ENCODE measurements at places on chromosomes 2 and 18.

DNA sequence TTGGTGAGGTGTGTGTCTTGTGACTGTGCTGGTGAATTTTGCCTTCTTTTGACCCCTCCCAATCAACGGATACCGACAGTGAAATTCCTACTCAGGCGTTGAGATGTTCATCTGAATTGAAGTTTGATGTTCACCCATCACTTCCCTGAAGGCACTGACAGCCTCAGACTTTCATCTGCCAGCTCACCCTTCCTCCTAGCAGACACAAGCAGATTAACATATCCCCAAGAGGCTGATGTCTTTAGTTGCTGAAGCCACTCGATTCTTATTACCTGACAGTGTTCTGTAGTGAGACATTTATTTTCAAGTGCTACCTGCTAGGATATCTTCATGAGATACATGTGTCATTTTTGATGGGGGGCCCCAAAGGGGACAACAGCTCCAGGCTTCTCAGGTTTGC is 1330.1 kb upstream of the PIK3C3 start:
- DNase-seq, result no peak

- DNase-seq, result no peak
These were observed 4.5 kb upstream of the TMBIM1 start for GRCh38 chr2:218296847-218297246.

- DNase-seq, result no peak
These were observed 76.4 kb upstream of the BCL11A start for GRCh38 chr2:60629801-60630385.

GRCh38 chr2:62141142-62141740 is 54.7 kb upstream of the B3GNT2 start:
- no peak for DNase-seq

DNA sequence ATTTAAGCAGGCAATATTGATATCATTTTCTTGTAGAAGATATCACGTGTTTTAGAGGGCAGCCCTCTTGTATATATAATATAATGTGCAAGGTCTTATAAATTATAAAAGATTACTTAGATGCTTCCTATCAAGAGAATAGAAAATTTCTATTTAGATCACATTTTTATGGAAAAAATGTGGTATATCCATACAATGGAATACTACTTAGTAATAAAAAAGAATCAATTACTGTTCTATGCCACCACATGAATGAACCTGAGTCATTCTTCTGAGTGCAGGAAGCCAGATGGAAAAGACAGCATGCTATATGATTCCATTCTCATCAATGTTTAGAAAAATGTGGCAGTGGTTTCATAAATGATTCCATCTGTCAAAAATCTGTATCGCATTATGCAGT is 23.6 kb downstream of the CYP27C1 start:
- DNase-seq, result no peak

DNA sequence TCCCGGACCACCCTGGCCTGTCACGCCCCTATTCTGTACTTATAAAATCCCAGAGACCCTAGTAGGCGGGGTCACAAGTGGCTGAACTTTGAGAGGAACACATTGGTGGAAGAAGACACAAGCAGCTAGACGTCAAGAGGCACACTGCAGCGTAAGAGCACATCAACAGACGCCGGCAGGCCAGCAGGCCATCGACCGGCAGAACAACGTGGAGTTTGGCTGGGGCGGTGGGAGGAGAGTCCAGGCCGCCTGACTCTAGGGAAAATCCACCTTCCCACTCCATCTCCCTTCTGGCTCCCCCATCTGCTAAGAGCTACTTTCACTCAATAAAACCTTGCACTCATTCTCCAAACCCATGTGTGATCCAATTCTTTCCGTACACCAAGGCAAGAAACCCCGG is 601.8 kb upstream of the CDH2 start:
- DNase-seq, result no peak

- no peak for DNase-seq
These were observed 247.0 kb downstream of the TFCP2L1 start for GRCh38 chr2:121038031-121038430.

GRCh38 chr2:181742922-181743722 is 62.8 kb upstream of the NEUROD1 start:
- DNase-seq, result no peak

GRCh38 chr2:24658531-24659202 is 134.5 kb downstream of the PTRHD1 start:
- no peak for DNase-seq

DNA sequence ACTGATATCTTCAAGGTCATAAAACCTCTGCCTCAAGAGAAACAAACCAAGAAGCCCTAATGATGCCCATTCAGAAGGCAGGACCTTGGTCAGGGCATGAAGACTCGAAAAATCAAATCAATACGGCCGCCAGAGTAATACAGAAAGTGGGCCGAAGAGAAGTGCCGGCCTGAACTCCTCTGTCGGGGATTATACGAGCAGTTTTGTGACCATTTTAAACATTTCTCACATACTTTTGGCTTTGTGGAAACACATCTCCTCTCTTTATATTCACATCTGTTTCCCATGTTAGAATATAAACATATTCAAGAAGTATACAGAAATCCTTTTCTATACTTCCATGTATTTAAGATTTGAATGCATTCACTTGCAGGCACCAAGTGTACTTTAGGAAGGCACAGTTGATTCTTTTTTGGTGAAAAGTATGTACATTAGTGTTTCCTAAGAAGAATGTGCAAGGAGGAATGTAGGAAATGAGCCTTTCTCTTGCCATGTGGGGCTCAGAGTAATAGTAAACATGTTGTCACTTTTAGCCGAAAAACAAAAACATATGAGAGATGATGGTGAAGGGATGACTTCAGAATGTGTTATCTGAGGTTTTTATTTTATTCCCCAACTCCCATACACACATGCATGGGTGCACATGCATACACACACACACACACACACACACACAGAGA is 707.9 kb upstream of the ID2 start:
- no peak for DNase-seq

GRCh38 chr2:190318514-190318913 is 1.1 kb downstream of the HIBCH start:
- DNase-seq, result no peak

DNA sequence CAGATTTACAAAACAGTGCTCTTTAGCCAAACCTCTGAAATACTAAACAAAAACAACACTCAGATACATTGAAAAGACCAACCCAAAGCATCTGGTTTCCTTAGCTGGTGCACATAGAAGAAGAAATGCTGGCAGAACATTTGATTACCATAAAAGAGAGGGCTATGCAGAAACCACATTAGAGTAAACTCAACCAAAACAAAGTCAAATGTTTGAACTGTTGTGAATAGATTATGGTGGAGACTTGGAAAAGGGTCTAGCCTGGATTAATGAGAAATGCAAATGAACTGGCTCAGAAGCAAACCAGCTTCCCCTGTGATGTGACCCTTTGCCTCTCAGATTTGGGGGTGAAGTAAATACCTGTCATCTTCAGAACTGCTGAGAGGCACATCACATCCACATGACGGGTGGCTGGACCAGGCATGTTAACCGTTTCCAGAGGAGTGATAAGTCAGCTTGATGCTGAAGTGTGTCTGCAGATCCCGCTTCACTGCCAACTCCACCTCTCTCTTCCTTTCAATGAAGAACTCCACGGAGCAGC is 153.0 kb downstream of the NRP2 start:
- no peak for DNase-seq

DNA sequence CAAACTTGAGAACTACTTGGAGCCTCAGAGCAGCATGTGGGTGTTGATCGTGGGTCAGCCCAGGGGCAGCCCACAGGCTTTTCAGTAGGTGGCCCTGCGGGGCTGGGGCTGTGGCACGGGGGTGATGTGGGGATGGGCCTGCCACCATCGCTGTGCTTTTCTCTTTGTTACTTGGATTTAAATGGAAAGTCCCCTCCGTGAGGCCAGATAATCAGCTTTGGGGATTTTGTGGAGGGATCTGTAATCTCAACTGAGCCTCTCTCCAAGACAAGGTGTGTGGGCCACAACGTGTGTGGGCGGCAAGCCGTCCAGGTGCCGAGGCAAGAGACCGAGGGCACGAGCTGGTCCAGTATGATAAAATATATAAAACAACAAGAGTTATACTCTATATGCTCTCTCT is 16.7 kb downstream of the COLEC11 start:
- DNase-seq, result no peak

DNA sequence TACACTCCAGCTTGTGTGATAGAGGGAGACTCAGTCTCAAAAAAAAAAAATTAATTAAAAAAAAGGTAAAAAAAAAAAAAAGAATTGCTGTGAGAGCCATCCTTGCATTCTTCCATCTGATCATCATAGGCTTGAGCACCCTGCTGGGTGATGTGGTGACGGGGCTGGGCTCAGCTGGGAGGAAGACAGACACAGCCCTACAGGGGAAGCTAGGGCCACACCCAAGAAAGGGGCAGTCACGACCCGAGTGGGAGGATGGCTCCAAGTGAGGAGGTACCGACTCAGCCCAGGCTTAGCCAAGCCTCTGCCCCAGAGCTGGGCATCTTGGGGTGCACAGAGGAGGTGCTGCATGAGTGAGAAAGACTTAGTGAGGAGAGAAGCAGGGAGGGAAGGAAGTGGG is 165.5 kb downstream of the SH3RF3 start:
- DNase-seq, result no peak

DNA sequence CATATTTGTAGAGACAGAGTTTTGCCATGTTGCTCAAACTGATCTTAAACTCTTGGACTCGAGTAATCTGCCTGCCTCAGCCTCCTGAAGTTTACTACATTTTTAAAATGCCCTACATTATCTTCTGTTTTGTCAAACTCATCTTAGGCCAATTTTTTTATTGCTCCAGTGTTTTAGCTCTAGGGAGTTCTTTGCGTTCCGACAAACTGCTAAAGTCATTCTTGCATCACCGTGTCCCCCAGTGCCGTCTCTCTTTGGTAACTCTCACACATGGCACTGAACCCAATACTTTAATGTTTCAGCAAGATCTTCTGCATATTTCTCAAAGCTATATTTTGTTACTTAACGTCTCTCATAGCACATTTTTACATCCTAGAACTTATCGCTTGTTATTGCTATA is 440.9 kb upstream of the NRXN1 start:
- DNase-seq, result no peak

DNA sequence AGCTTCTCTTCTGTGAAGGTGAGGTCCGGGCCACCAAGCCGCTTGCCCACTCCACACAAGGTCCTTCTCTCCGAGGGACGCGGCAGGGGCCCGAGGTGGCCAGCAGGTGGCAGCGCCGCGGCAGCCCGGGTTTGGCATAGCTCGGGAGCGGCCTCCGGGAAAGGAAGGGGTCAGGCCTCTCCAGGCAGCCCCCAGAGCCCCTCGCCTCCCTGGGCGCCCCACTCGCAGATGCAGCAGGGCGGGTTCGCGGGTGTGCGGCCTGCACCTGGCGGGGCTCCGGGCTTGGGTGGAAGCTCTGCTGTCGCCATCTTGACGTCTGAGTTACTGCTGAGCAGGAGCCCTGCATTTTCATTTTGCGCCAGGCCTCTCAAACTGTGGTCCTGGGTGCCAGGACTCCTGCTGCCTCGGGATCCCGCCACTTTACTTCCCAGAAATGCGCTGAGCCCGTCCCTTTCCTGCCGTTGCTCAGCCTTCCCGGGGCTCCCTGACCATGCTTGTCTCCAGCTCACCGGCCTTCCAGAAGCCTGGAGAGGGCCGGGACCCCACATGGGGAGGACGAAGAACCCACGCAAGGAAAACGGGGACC is 18.6 kb upstream of the NCL start:
- DNase-seq, result peak; percentile 73

DNA sequence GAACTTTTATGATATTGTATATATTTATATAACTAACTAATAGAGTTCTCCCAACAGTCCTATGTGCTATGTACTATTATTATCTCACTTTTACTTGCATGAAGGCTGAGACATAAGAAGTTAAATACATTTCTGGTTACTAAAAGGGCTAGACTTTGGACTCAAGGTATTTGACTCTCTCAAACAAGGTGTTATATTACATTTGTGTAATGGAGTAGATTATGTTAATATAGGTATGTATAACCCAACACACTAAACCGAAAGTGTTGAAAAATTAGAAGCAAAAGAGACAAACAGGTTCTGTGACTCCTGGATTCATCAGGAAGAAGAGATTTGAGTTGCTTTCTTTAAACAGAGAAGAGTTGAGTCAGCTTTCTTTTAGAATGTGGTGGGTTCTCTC is 733.6 kb upstream of the ZEB2 start:
- no peak for DNase-seq

- DNase-seq, result no peak
These were observed 34.7 kb upstream of the GPR17 start for GRCh38 chr2:127611076-127611925.

- DNase-seq, result no peak
These were observed 111.3 kb upstream of the SLC14A2 start for GRCh38 chr18:45503990-45504389.

- DNase-seq, result no peak
These were observed 1033.5 kb upstream of the TMEFF2 start for GRCh38 chr2:193228276-193228675.

DNA sequence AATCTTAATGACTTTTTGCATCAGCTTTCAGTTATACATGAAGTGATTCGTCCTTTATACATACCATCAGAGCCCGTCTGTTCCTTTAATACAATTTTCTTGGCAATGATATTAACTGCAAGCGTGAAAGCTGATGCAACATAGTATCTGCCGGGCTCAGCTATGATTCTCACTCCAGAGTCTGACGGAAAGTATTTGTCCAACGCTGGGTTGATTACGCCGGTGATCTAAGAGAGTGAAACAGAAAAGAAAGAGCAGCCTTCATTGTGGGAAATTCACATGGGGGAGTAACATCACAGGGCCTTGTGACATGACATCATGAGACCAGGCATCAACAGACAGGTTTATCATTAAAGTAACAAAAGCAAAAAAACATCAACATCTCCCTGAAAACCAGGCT is 6.2 kb downstream of the ODC1 start:
- no peak for DNase-seq

- no peak for DNase-seq
These were observed 109.8 kb downstream of the FAM210A start for GRCh38 chr18:13616525-13617035.

DNA sequence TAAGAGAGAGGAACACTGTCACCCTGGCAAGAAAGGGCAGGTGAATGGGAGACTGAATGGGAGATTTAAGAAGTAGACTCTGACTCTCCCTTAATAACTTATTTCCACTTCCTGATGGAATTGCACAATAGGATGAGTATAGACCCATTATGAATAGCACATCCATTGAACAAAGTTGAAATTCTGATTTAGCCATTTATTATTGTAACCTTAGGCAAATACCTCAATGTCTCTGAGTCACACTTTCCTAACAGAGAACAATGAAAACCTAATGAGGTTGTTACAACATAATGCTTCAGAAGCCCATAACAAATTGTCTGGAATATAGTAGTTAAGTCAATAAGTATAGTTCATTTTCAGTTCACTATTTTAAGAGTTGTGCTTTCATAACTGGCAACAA is 78.9 kb downstream of the NRXN1 start:
- no peak for DNase-seq

Data from stimulated activated CD4-positive, alpha-beta T cell treated with anti-CD3 and anti-CD28 coated beads, TNF-alpha, amount 100 ng/mL, for 24 hours (primary cell).